ENCODE measurements at places on chromosomes 12 and 14.

DNA sequence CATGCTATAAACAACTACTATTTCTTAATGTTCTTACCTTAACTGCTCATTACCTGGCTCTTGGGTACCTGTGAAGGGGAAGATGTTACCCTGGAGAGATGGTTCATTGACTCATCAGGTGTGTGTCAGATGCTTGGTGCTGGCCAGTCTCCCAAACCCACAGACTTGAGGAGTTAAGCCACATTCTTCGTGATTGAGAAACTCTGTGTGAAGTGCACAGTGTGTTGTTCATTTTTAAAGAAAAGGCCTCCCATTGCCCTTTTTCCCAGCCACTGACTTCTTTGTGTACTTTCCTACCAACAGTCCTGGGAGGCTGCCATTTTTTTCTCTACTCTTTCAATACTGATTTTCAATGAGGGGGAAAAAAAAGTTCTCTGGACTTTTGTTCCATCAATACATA lies 3.2 kb downstream of the MGST1 start:
- DNase-seq, result no peak

DNA sequence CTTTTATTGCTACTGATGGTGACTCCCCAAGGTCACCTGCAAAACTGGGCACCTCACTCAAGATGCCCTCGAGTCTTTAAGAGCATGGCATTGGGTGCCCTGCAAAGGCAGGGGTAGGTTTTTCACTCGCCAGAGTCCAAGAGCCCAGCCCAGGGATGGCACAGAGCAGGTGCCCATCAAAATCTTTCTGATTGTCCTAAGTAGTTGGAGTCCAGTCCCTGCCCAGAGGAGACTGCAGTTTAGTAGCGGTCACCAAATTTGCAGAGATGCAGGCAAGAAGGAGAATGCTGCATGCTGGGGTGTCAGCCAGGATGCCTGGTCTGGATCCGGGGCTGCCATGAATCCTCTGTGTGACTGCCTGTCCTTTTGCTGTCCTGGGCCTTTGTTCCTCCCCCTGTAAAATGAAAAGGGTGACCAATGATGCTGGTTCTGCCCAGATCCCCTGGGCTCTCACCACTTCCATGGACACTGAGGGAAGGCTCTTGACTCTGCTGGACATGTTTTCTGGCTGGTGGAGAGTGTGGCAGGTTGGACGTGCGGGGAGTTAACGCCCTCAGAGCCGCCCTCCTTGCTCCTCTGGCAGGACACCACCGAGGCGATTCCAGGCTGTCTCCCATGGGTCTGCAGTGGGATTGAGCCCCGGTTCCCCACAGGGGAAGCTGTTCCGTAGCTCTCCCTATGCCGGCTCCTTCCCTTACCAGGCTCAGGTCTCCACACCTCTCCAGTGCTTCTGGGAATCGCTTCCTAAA lies 41.3 kb downstream of the DLK1 start:
- DNase-seq, result no peak

- DNase-seq, result no peak
These were observed 27.5 kb downstream of the APOBEC1 start for GRCh38 chr12:7638064-7638759.

- DNase-seq, result no peak
These were observed 483.9 kb downstream of the ZFP36L1 start for GRCh38 chr14:68308726-68309520.

DNA sequence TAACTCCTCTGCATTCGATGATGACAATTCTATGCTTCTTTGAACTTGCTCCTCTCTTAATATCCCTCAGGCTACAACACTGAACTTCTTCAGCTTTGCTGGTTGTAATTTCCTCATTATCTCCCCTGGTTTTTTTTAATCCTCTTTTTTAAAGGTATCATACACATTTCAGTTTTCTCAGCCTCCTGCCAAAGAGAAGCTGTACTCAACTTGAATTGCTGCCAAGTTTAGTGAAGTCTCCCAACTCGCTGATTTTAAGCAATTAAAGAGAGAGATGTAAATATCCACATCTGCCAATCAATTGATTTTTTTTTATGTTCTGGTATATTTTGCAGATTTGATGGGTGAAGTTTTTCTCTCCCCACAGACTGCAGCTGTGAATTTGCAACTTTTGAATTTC lies 817.8 kb downstream of the GALC start:
- no peak for DNase-seq

DNA sequence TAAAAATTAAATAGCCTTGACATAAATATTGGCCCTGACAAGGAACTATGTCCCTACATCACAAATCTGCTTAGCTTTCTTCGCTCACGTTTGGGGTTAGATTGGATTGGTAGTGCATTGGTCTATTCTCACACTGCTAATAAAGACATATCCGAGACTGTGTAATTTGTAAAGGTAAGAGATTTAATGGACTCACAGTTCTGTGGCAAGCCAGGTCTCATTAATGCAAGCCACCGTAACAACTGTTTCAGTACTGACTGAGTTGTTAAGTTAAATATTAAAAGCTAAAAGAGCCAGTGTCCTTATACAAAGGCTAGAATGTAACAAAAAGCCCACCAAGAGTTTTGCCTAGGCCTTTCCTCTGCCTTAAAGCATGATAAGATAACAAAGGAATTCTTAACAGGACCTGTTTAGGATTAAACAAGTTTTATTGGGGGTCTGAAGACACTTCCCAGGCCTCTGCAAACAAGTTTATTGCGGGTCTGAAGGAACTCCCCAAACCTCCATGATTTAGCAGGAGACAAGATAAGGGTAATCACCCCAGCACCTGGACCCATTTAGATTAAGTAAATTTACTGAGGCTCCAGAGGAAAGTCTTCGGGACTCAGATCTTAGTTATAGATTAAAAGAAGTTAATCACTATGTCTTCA lies 88.2 kb upstream of the PTGDR start:
- no peak for DNase-seq

GRCh38 chr12:16121953-16122352 lies 155.5 kb downstream of the SLC15A5 start:
- no peak for DNase-seq

GRCh38 chr12:68631227-68631626 lies 20.5 kb downstream of the RAP1B start:
- no peak for DNase-seq

DNA sequence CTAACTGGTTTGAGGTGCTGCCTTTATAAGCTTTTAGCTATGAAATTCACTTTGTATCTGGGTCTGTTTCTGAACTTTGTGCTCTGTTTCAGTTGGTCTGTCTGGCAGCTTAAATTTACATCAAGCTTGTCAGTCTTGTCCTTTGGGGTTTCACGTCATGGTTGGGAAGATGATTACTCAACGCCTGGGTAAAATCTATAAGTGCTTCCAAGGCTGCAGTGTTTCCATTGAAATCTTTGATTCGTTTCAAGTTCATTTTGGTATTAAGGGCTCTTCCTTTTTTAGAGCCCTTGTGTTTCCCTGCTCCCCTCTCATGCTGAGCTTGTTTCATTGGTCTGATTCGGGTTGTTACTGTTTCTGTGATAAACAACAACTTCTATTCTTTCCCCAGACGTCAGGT lies 58.2 kb downstream of the FBXW8 start:
- DNase-seq, result no peak

DNA sequence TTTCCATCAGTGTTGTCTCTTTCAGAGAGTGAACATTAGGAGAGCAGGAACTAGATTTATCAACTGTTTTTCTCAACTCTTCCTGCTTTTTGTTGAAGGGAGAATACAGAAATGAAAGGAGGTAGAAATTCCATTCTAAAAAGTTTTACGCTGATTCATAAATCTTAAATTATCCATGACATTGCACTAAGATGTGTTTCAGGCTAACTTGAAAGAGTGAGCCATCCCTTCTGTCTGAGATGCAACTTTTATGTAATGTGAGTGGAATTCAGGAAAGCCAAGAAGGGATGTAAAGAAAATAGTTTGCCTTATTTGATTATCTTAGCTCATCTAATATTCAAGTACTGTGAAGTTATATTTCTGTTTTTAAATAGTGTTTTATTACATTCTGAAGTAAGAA lies 349.5 kb upstream of the RGS6 start:
- no peak for DNase-seq

GRCh38 chr12:3753544-3754284 lies 805 bp upstream of the CRACR2A start:
- DNase-seq, result peak; percentile 11

GRCh38 chr12:79143803-79144202 lies 279.2 kb downstream of the SYT1 start:
- DNase-seq, result no peak

- DNase-seq, result no peak
These were observed 56.4 kb upstream of the USP44 start for GRCh38 chr12:95607642-95608041.

- peak; percentile 97 for DNase-seq
These were observed at the start of the genes IRAK4 and PUS7L for GRCh38 chr12:43758728-43759563. IRAK4 (plus strand) TSS chr12:43758951; CDS start chr12:43768112, 9,161 bp downstream. PUS7L (minus strand) TSS chr12:43758790; CDS start chr12:43755245, 3,545 bp downstream.

- no peak for DNase-seq
These were observed 246.7 kb downstream of the DACT1 start for GRCh38 chr14:58884442-58884841.

DNA sequence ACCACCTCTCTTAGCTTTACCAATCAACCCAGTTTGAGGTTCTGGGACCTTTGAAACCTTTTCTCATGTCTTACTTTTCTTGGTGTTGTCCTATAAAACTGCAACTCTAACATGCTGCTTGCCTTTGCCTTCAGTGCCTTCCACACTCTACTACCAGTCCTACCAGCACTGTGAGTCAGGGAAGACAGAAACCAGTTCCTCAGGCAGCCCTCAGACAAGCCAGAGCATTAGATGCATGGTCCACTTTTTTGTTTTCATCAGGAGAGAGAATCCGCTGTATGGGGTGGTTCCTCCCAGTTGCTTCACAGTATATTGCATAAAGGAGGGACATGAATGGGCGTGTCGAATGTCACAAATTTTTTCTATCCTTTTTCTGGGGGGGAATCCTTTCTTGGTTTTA lies 17.3 kb upstream of the KLRB1 start:
- no peak for DNase-seq

GRCh38 chr14:59529189-59529588 lies 44.9 kb downstream of the JKAMP start:
- no peak for DNase-seq

DNA sequence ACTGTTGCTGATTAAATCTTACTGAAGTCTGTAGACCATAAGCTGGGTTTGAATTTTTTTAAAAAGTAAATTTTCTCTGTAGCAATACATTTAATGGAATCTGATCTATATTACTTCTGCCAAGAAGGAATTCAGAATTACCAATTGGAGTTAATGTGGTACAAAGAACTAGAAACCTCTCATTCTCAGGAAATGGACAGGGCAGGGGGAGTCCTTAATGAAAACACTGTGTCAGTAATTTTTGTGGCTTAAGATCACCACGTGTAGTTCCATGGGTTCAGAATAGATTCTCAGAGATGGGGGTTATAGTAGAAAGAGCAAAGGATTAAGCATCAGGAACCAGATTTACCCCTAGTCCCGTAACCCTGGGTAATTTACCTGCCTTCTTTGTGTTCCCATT lies 30.3 kb downstream of the FBXL14 start:
- no peak for DNase-seq

DNA sequence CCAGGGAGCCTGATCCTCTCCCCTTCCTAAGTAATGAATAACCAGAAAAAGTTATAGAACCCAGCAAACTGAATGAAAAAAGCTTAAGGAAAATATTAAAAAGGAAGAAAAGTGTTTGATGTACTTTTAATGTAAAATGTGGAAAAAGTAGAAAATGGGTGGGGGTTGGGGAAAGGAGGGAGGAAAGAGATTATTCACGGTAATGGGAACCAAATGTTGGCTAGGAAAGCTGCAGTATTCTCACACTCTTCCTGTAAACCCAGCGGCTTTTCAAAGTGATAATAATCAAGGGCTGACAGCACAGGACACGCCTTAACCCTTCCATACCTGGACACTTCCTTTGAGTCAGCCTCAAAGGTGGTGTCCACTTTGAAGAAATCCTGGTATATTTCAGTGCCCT lies 139.2 kb downstream of the TGFB3 start:
- DNase-seq, result no peak

DNA sequence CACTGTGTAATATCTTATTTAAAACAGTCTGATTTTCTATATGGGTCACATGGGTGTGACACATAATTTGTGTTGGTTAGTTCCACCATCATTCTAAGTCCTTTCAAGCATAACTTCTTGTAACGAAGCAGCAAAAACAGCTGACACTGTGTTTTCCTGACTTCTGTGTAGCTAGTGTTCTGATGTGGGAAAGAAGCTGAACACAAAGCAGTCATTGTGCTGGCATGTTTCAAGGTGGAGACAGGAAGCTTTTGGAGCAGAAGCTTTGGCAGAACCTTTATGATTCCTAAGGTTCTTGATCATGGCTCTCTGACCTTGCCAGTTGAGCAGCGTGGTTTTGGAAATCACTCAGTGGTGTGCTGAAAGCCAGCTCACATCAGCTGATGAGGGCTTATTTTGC lies 351.7 kb upstream of the MDGA2 start:
- DNase-seq, result no peak

DNA sequence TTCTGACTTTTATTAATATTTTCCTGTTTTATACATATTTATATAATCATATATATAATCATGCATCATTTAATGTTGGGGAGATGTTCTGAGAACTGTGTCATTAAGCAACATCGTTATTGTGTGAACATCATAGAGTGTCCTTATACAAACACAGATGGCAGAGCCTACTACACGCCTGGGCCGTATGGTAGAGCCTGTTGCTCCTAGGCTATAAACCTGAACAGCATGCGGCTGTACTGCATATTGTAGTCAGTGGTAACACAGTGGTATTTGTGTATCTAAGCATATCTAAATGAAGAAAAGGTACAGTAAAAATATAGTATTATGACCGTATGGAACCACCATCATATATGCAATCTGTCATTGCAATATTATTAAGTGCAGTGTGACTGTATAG lies 44.7 kb upstream of the BCL7A start:
- DNase-seq, result no peak

- no peak for DNase-seq
These were observed 14.4 kb downstream of the TTLL5 start for GRCh38 chr14:75675265-75675960.

GRCh38 chr14:102554821-102555819 lies 37.3 kb upstream of the RCOR1 start:
- peak; percentile 68 for DNase-seq

DNA sequence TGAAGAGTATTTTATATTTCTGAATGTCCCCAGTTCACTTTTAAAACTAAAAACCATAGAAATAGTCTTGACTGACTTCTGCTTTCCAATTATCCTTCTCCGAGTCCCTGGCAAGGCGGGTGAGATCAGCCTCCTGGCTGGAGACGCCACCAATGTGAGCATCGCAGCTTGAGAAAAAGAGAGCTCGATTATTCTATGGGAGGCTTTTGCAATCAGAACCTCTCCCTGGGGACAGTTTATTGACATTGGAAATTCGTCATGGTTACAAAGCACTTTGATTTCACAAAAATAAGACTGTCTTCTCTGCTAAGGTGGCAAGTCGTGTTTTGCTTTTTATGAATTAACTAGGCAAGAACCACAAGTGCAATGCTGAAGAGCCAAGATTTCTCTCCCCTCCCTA lies 23.6 kb upstream of the GPHB5 start:
- DNase-seq, result no peak

GRCh38 chr12:103880299-103881142 lies 39.5 kb upstream of the NT5DC3 start:
- DNase-seq, result peak; percentile 39

- no peak for DNase-seq
These were observed 226.4 kb upstream of the CAND1 start for GRCh38 chr12:67042697-67043131.

All from CD4-positive, alpha-beta T cell treated with Interleukin-21 for 1 hour (primary cell).